ENCODE measurements at places on chromosomes 5 and 9.

- peak within 1 kb of the TSS; percentile 73 for H3K27ac ChIP-seq
- peaks cover 6% of the 10 kb centered on the region for H3K4me1 ChIP-seq
- peak within 1 kb of the TSS; percentile 70 for H3K4me3 ChIP-seq
- H3K36me3 ChIP-seq, result peaks cover 15% of the 10 kb centered on the region
- DNase-seq, result no peak
Observed at GRCh38 chr5:175657593-175658271, at the start of gene HRH2. TSS of gene HRH2 (plus strand) at chr5:175658071. CDS start at chr5:175683234, 25,163 bp downstream.

GRCh38 chr9:100112677-100113336, 13.8 kb downstream of the INVS start:
- H3K4me1 ChIP-seq, result peaks cover 8% of the 10 kb centered on the region
- no peak for DNase-seq
- H3K27ac ChIP-seq, result no peak overlapping the region
- H3K36me3 ChIP-seq, result no peaks in the 10 kb centered on the region

- no peaks in the 10 kb centered on the region for H3K27me3 ChIP-seq
- no peak for DNase-seq
- no peak overlapping the region for H3K27ac ChIP-seq
- no peaks in the 10 kb centered on the region for H3K4me1 ChIP-seq
Observed at GRCh38 chr5:89991592-89991991, 418.0 kb downstream of the CETN3 start.

GRCh38 chr5:118701791-118702190, 286.6 kb downstream of the DTWD2 start:
- no peaks in the 10 kb centered on the region for H3K4me1 ChIP-seq
- H3K27me3 ChIP-seq, result peaks cover 5% of the 10 kb centered on the region
- H3K4me3 ChIP-seq, result no peak overlapping the region
- H3K27ac ChIP-seq, result no peak overlapping the region

GRCh38 chr9:107243742-107244141, 39.3 kb upstream of the RAD23B start:
- peaks cover 16% of the 10 kb centered on the region for H3K4me1 ChIP-seq
- no peak for DNase-seq
- no peaks in the 10 kb centered on the region for H3K36me3 ChIP-seq
- H3K27me3 ChIP-seq, result peaks cover 3% of the 10 kb centered on the region
- no peak overlapping the region for H3K27ac ChIP-seq
- H3K4me3 ChIP-seq, result no peak overlapping the region

GRCh38 chr9:108016446-108016845, 526.9 kb upstream of the KLF4 start:
- H3K4me1 ChIP-seq, result peaks cover 56% of the 10 kb centered on the region
- H3K27me3 ChIP-seq, result peaks cover 7% of the 10 kb centered on the region
- H3K27ac ChIP-seq, result no peak overlapping the region
- H3K36me3 ChIP-seq, result no peaks in the 10 kb centered on the region
- no peak overlapping the region for H3K4me3 ChIP-seq

GRCh38 chr5:7047511-7048261, 334.5 kb downstream of the TENT4A start:
- H3K27ac ChIP-seq, result no peak overlapping the region
- no peaks in the 10 kb centered on the region for H3K4me1 ChIP-seq
- DNase-seq, result no peak
- H3K36me3 ChIP-seq, result no peaks in the 10 kb centered on the region

Measured in naive B cell (primary cell).